ENCODE measurements at places on chromosomes 1 and 21. TPM values are rescaled to one million over a fixed set of nuclear protein-coding genes. Genes with fewer than 3 reads are reported as not detected.

DNA sequence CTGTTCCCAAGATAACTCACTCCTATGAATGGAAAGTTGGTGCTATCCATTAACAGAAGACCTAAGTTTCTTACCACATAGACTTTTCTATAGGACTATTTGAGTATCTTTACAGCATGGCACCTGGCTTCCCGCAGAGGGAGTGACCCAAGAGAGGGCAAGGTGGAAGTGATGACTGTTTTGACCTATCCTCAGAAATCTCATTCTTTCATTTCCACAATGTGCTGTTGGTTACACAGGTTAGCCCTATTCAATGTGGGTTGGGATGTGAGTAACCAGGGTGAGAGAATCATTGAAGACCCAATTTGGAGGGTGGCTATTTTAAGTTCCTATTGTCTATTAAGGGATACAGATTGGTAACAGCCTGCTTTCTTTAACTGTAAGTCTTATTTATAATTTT, 38.3 kb upstream of the NEXN start:
- DNase-seq = no peak

- no peak for DNase-seq
Observed at GRCh38 chr1:1599030-1599934, 653 bp downstream of the FNDC10 start.

DNA sequence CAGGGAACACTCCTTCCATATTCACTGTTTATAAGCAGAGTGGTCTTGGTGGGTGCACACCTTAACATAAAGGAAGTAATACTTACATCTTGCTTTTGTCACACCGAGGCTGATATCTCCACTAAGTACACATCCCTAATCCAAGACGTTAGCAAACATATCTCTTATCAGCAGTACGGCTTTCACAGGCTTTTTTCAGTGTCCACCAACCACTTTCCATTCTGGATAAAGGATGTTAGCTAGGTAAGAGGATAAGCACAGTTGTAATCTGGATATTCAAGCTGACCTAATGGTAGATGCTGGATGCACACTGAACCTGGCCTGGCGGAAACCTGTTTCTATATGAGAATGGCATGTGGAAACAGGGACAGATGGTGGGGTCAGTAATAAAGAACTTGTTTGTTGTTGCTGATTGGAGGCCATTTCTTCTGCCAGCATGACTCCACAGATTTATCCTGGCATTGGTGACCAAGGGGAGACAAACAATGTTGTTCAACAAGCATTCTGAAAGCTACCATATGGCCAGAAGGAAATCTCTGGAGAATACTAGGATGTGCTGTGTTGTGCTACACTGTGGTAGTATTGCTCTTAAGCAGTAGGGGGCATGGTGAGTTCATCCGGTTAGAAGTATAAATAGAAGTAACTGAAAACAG, 416.4 kb downstream of the PTBP2 start:
- DNase-seq = peak; percentile 29

GRCh38 chr1:46689897-46690296, 18.2 kb downstream of the TEX38 start:
- no peak for DNase-seq

- DNase-seq = no peak
Observed at GRCh38 chr1:55500601-55501000, 285.4 kb upstream of the USP24 start.

DNA sequence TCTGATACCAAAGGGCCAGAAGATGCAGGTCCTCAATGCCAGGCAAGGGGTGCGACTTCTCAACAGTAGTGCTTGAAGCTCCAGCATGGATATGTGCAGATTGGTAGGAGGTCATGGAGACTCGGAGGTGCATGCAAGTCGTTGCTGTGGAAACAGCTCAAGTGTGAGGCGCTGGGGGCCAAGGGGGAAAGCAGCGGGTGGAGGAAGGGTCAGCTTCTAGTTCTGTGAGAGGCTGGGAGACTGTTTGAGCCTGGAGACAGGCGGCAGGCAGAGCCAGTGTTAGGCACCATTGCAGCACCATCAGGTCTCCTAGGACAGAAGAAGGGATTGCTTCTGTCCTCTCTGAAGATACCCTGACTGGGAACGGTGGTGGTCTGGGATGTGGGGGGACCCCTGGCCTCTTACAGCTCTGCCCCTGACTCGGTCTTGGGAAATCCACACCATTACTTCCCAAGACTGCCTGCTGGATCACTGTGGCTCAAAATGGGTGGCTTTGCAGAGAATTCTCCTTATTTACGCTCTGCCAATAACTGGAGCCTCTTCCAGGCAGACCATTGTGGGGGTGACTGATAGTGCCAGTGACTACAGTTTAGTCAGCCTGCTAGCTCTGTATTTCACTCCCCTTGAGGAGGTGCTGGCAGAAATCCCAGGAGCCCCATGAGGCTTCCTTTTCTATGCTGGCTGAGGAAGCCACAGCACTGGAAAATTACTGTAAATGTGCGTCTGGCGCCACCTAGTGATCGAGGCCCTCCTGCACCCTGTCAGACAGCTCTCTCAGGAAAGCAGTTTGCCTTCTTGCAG, 46.3 kb upstream of the VANGL1 start:
- peak; percentile 78 for DNase-seq

DNA sequence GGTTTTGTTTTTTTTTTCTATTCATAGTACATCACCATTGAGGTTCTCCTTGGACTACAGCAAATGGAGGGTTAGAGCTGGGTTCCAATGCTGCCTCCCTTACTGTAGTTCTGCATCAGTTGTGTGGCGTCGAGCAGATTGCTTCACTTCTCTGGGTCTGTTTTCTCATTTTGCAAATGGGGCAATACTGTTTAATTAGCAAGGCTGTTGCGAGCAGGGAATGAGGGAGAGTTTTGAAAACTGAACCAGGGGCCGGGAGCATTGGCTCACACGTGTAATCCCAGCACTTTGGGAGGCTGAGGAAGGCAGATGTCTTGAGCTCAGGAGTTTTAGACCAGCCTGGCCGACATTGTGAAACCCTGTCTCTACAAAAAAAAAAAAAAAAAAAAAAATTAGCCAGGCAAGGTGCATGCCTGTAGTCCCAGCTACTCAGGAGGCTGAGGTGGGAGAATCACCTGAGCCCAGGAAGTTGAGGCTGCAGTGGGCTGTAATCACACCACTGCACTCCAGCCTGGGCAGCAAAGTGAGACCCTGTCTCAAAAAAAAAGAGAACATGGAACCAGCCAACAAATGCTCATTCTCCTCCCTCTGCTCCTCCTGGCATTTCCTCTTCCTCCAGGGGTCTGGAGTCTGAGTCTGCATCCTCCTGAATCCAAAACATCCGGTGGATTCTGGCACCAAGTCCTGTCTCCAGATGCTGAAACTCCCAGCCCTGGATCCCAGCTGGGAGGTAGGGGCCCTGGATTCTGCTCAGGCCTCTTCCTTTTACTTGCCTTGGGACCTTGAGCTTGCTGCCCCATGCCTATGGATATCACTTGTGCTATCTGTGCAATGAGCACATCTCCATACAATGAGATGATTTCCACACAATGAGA, 3.7 kb upstream of the PLOD1 start:
- no peak for DNase-seq

- no peak for DNase-seq
Observed at GRCh38 chr21:32411350-32412161, 950 bp upstream of the EVA1C start.

- no peak for DNase-seq
Observed at GRCh38 chr1:11700601-11701467, 9.3 kb downstream of the DRAXIN start.

DNA sequence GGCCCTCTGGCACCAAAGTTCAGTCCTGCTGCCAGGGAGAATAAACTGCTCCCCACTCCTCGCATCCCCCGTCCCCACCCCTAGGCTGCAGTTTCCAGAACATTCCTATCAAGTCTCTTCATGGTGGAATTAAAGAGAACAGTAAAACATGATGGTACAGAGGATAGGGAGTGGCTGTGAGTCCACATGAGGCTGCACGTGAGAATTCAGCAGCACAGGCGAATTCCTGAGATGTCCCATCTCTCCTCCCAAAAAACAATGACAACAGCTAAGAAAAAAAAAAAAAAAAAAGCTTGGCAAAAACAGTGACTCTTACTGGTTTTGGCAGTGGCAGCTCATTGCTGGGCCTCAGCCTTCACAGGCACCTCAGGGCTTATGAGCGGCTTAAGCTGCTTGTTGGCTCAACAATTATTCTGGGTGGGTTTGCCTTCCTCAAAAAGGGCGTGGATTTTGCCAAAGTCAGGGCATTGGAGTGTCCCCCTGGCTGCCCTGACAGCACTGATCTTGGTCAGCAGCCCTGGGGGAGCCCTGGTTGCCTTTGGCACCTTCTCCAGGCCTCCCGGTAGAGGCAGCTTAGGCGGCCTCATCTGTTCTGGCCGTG, 5.7 kb upstream of the IFFO2 start:
- no peak for DNase-seq

GRCh38 chr21:43834146-43834905, 30.7 kb upstream of the AGPAT3 start:
- no peak for DNase-seq

GRCh38 chr1:94383966-94384408, 34.2 kb upstream of the ABCD3 start:
- peak; percentile 37 for DNase-seq

DNA sequence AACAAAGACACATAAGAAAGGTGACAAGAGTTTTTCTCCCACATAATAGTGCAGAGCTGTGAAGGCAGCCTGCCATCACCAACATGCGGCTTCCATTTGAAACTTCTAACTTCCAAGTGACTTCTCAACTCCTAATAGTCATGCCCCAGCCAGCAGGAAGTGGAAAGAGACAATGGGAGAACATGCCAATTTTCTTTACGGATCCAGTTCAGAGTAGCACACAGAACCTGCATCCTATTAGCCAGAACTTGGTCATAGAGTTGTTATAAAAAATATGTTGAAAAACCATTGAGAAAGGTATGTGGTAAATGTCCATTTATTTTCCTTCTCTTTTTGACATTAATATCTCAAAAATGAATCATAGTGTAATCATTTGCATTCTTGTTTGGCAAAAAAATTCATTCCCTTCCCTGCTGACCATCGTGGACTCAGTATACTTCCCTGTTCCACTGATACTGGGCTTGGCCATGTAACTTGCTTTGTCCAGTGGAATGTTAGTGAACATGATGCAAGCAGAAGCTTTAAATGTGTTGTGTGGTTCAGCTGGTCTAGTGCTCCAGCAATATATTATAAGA, 197.4 kb downstream of the SEC16B start:
- no peak for DNase-seq

DNA sequence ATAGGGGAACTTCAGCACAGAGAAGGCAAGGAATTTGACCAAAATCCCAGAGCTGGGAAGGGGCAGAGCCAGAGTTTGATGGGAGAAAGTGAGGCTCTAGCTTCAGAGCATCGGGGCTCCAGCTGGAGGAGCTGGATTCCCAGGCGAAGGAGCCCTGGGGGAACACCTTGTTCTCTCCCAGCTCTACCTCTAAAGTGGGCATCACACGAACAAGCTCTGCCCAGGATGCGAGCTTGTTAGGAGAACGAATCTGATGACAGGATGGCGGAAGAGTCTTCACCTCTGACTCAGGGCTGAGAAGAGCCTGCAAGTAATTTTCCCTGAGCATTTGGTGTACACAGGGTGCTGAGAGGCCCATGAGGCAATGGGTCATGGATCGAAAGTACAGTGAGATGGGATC, 22.0 kb downstream of the TNNT2 start:
- no peak for DNase-seq

DNA sequence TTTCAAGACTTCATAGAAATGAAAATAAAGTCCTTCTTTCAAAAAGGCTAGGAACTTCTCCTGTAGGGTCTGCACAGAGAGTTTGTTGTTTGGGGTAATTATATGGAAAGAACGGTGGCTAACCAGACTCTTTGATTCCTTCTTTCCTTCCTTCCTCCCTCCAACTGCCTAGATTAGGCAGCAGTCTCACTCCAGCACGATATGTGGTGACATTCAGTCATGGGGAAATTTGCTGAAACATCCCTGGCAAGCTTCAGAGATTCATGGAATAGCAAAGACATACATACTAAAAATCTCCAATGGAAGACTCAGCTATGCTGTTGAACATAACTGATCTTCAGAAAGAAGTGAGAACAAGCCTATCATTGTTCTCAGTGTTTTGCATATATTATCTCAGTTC, 4.3 kb downstream of the NTMT2 start:
- no peak for DNase-seq

GRCh38 chr21:31730712-31731055, 1.2 kb downstream of the SCAF4 start:
- no peak for DNase-seq

- no peak for DNase-seq
Observed at GRCh38 chr1:15332952-15333715, 76.6 kb upstream of the EFHD2 start.

GRCh38 chr1:1358433-1359271, at the start of gene MXRA8:
Gene MXRA8, minus strand, starts transcription at chr1:1358555. Its CDS starts 51 bp downstream, at chr1:1358504.
- no peak for DNase-seq

DNA sequence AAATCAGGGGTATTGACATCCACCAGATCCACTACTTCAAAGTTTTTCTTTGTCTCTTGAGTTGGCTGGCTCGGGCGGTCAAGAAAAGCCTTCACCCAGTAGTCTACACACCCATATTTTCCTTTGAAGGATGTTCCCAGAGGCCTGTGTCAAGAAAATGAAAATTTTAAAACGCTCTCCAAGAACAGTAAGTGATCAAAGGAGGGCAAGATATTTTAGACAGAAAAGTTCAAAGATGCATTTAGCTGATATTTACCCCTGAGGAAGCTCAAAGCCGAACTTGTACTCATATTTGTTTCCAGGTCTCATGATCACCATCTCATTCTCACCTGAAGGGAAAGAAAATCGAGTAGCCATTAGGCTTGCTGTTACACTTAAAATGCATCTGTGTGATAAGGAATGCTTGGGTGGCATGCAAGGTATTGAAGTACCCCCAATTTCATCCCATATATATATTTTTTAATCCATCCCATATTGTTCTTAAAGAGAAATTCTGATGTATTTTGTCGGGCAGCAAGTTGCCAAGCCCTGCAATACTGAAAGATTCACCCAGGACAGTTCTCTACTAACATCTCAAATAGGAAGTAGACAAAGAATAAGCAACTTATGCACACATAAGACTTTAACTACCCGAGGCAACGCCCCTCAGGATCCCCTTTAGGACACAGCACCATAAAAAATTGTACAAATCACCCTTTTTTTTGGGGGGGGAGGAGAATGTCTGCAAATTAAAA, 1.1 kb downstream of the TXNIP start:
- DNase-seq = no peak

- DNase-seq = no peak
Observed at GRCh38 chr1:209653915-209654351, 1.7 kb upstream of the LAMB3 start.

- no peak for DNase-seq
Observed at GRCh38 chr1:167016100-167016750, 27.1 kb downstream of the MAEL start.

DNA sequence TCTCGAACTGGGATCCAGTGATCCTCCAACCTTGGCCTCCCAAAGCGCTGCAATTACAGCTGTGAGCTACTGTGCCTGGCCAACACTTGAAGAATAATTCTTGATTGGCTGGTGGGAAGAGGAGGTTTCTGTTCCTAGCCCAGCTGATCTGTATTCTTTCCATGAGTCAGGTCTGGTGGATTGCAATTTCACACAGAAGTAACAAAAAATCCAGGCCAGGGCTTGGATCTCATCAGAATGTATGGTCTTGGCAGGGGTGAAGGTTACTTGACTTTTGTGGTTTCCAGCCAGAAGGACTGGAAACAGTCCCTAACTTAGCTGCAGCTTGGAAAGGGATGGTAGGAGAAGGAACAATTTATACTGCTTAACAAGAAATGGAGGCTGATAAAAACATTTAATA, 5.1 kb upstream of the HP1BP3 start:
- DNase-seq = no peak

- no peak for DNase-seq
Observed at GRCh38 chr1:1946540-1946939, 27.5 kb upstream of the TMEM52 start.

Gene FMO2
- 1.7 TPM for polyA plus RNA-seq

Gene PLEKHN1
- 0.22 TPM for polyA plus RNA-seq

Gene TMEM269
- polyA plus RNA-seq = 1.1 TPM

Gene ADAMTS5
- polyA plus RNA-seq = 23.0 TPM

Gene CASZ1
- polyA plus RNA-seq = 14.1 TPM

Gene ATP6V0B
- 150 TPM for polyA plus RNA-seq

Gene CELA3B
- not detected for polyA plus RNA-seq
